ENCODE measurements at places on chromosomes 3 and 15.

DNA sequence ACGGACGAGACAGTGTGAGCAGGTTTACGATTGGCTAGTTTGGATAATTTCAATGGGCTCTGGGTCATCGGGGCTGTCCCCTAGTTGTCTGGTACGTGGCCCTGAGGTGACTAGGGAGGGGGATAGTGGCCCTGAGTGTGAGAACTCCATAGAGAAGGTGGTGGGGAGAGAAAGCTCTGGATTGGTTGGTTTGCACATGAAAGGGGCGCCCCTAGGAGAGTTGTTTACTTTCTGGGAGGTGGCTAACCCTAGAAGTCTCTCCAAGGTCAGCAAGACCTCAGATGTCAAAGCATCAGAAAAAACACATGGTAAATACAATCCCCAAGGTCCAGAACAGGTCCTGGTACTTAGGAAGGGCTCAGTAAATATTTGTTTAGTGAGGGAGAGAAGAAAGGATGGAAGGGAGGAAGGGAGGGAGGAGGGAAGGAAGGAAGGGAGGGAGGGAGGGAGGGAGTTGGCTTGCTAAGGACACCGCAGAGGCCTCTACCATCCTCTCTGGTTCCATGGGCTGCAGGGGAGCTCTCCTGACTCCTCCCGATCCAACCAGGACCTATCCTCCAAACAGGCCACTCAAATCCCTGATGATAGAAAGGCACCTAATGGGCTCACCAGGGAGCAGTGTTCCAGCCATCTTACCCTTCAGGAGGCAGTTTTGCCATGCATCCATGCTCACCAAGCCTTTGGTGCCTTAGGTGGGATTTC is 3.0 kb upstream of the TRH start:
- no peak for DNase-seq

GRCh38 chr15:47565949-47566348 is 151.4 kb upstream of the SEMA6D start:
- DNase-seq: no peak

DNA sequence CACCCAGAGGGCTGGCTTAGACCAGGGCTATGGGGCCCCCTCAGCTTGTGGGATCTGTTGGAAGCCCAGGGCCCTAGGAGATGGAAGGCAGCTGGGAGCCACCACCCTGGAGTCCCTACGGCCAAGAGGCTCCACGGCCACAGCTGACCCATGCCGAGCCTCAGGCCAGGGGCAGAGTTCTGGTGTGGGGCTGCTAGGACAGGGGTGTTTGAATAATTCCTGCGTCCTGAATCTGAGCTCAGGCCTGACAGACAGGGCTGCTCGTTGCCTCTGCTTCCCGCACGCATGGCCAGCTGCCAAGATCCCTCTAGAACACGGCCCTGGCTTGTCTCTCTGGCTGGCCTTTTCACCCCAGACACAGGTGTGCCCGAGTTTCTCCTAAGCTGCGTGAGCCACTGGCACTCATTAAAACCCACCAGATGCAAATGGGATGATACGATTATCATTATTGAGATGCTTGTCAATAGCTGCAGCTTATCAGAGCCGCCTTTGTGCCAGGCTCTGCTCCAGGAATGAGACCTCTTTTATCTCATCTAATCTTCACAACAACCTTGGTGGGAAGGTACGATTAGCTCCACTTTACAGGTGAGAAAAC is 70.2 kb downstream of the EFCAB12 start:
- DNase-seq: no peak

DNA sequence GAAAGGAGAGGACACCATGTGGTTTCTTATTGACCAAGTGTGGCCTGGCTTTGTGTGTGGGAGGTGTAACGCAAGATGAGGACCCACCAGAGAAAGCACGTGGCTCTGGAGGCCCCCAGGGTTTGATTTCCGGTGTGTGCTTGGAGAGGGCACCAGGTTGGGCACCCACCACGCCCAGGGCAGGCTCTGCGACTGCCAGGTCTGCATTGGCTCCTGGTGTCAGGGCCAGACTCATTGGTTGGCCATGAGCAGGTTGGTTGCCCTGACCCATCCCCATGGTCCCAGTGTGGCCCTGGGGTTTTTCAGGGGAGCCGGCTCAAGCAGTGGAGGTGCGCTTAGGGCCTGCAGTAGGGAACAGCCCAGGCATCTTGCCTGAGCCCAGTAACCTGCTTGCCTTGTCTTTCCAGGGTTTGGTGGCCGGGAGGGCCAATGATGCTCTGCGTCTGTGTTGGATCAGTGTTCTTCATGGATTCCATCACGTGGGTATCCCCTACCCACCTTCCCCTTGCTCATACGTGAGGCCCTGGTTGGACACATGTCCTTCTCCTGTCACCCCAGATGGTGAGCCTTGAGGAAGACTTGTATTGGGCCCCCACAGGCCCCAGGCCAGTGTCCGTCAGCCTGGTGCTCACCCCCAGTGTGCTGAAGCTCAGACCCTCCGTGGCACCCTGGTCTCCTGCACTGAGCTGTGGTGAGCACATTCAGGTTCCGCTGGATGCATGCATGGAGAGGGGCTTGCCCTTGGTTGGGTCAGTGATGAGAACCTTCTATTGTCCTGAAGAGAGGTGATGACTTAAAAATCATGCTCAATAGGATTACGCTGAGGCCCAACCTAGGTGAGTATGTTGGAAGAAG is 193.9 kb downstream of the UBE3A start:
- DNase-seq: no peak

DNA sequence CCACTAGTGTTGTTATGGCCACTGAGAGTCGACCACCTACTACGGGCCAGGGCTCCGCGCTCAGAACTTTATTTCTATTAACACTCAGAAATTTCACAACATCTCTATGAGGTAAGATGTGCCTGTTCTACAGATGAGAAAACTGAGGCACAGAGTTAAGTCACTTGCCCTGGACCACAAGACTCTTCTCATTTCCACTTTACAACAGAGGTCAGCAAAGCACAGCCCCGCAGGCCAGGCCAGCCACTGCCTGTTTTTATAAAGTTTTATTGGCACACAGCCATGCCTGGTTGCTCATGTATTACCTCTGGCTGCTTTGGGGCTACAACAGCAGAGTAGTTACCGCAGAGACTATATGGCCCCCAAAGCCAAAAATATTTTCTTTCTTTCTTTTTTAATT is 503.6 kb downstream of the SHQ1 start:
- DNase-seq: no peak

GRCh38 chr15:56194035-56194434 is 49.6 kb downstream of the RFX7 start:
- DNase-seq: no peak
